ENCODE measurements at places on chromosomes 7 and 10.

DNA sequence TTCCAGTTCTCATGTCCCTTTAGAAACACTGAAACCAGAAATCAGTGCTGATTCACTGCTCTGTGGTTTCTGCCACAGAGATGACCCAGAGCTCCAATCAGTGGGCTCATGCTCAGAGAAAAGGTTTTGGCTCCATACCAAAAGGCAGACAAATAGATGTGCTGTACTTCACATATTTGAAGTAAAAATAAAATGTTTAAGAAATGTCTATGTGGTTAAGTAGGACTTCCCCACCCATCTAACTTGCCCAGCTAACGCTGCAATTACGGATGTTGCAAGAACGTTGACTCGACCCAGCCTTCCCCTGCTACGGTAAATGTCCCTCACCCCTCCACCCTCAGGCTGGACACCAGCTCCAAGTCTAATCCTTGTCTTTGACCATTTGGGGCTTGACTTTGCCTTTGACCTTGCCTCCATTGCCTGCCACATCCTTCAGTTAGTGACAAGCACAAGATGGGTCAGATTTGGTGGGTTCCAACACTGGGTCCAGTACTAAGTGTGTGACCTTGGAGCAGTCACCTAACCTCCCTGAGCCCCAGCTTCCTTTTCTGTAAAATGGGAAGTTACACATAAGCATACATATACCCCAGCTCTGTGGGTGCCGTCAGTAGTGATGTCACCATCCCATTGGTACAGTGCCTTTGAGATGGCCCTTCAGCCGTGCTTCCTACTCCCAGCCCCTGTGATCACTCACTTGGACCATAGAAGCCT is 95.8 kb downstream of the CHST15 start:
- DNase-seq = peak; percentile 91

- peak; percentile 18 for DNase-seq
These were observed 6.1 kb upstream of the FGL2 start for GRCh38 chr7:77205706-77206105.

GRCh38 chr10:113425541-113425951 is 127.3 kb upstream of the HABP2 start:
- DNase-seq = no peak

DNA sequence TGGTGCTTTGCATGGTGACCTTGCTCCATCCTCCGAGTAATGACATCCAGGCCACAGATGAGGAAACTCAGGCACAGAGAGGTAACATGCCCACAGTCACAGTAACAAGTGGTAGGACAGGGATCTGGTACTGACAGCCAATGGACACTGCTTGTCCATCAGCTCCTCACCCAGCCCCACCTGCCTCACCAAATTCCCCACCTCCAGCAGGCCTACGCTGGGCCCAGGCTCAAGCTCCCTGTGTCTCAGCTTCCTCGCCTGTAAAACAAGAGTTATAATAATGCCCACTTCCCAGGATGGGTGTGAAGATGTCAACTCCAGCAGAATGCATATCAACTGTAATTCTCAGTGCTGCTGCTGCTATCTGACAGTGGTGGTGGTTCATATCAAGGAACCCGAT is 123.8 kb downstream of the GRID1 start:
- no peak for DNase-seq

DNA sequence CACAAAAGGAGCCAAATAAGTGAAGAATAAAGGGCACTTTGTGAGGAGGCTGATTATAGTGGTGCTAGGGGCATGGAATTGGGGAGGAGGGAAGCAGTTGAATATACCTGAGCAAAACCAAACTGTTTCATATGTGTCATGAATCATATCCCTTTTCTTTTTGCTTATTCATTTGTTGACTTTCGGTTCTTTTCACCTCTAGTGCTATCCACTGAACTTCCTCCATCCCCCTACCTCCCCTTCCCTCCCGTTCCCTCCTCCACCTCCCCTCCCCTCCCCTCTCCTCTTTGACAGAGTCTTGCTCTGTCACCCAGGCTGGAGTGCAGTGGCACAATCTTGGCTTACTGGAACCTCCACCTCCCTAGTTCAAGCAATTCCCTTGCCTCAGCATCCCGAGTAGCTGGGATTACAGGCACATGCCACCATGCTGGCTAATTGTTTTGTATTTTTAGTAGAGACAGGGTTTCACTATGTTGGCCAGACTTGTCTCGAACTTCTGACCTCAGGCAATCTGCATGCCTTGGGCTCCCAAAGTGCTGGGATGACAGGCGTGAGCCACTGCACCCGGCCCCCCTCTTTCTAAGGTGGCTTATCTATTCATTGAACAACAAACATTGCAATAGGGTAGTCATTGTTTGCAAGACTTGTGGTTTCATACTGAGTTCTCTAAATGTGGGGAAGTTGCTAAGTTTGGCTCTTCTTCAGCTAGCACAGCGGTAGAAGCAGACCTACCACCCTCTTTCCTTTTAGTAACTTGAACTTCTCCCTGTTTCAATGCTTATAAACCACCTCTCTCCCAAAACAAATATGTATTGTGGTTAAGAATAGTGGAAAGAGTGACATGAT is 150.4 kb upstream of the PRPS1L1 start:
- no peak for DNase-seq

- no peak for DNase-seq
These were observed 11.0 kb upstream of the LFNG start for GRCh38 chr7:2508327-2509215.

DNA sequence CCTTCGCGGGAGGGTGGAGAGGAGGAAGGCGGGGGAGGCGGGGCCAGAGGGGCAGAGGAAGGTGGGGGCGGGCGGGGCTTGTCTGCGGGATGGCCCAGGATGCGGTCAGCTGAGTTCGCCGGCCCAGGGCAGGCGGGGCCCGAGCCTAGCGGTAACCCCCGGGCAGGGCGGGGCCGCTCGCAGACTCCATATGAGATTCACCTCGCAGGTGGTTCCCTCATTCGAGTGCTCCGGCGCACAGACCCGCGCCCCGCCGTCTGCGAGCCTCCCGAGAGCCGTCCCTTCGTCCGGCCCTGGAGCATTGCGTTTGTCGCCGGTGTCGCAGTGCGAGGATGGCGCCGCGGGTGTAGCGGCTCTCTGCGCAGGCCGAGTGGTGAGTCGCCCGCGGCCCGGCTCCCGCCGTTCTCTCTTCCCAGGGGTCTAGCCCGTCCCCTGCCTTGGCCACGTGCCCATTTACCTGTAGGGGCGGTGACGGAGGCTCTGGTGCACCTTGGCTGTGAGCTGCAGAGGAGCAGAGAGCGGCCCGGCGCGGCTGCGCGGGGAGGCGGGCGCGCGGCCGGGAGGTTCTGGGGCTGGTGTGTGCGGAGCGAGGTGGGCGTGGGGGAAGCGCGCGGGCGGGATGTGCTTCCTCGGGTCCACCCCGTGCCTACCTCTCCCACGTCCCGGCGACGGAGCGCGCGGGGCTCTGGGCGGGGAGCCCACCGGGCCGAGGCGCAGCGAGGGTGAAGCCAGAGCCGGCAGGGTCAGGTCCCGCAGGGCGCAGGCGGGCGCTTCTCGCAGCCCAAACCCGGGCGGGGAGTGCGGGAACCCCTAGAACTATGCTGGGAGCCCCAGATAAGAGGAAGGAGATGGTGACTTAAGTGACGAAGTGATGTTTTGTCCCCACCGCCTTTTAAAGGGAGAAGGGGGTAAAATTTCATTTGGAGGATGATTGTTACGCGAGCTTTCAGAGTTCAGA is at the start of gene UPP1:
Gene UPP1 (plus strand): TSS at position 220 of the 958 bp plus-strand sequence. CDS start 5,519 bp downstream, outside the sequence.
- no peak for DNase-seq

DNA sequence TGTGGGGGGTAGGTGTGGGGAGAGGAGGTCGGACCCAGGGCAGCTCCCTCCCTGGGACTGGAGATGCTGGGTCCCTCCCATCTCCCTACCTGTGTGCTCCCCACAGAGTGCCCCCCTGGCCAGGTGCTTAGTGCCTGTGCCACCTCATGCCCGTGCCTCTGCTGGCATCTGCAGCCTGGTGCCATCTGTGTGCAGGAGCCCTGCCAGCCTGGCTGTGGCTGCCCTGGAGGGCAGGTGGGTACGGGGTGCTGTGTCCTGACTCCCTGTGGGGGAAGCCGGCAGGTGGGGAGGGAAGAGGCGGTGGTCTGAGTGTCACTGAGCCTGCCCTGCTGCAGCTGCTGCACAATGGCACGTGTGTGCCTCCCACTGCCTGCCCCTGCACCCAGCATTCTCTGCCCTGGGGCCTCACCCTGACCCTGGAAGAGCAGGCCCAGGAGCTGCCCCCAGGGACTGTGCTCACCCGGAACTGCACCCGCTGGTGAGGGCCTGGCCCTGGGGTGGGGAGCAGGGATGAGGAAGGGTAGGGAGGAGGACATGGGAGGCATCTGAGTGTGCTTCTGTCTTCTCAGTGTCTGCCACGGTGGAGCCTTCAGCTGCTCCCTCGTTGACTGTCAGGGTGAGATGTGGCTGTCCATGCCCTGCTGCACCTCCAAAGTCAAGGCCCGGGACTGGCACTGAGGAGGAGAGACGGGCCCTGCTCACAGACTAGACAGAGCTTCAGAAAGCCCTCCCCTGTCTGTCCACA is 11.7 kb upstream of the ZNF862 start:
- no peak for DNase-seq

DNA sequence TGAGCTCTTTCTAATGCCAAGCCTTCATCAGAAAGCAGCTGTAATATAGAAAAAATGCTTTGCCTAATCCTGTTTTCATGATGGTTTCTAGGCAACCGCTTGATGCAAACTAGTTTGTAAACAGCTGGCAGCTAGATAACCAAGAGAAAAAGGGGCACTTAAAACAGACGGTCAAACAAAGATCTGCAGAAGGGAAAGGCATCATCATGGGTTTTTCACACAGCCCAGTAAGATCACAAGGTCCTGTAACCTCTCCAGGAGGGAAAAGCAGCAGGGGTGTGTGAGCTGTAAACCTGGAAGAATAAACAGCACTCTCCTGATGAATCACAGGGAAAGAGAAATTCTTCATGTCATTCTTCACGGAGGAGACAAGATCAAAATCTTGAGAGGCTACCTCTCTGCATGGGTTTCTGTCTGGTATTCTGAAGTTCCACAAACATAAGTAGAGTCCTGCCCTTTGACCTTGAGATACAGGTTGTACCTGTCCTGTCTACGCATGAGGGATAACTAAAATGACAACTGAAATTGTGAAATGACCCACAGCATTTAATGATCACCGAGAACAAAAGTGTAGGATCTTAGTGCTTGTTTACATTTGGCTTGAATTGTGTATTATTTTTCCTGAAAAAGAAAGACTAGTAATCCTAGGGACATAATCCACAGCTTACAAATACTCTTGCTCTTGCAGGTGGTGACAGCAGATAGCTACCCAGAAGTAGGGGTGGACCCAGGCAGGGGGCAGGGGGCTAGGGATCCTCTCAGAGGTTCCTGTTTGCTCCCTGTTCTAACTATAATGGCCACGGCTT is 48.0 kb downstream of the CREB3L2 start:
- DNase-seq = no peak

GRCh38 chr10:69818676-69819239 is 17.1 kb downstream of the COL13A1 start:
- DNase-seq = no peak

GRCh38 chr7:14908697-14909096 is 6.1 kb upstream of the DGKB start:
- no peak for DNase-seq

GRCh38 chr10:117621795-117622420 is 79.4 kb downstream of the EMX2 start:
- no peak for DNase-seq

DNA sequence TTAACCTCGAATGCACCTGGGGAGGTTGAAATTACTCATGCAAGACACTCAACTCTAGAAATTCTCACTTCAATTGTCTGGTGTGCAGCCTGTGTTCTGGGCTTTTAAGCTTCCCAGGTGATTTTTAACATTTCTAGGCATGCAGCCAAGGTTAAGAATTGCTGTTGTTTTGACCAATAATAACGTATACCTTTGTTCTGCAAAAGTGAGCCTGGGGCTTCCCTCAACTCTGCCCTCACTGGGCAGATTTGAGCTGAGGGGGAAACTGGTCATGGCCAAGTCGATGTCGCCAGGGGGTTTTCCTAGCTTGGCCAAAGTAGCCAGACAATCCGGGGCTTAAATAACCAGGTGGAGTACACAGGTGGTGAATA is 568 bp downstream of the PRSS2 start:
- no peak for DNase-seq

GRCh38 chr10:117801691-117802090 is 245.1 kb downstream of the RAB11FIP2 start:
- no peak for DNase-seq

- DNase-seq = no peak
These were observed 19.9 kb upstream of the HSPB1 start for GRCh38 chr7:76282344-76283253.

DNA sequence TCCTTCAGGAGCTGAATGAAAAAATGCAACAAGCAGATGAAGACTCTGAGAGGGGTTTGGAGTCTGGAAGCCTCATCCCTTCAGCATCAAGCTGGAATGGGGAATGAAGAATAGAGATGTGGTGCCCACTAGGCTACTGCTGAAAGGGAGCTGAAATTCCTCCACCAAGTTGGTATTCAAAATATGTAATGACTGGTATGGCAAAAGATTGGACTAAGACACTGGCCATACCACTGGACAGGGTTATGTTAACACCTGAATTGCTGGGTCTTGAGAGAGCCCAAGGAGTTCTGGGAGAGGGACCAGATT is 5.4 kb downstream of the IFIT2 start:
- no peak for DNase-seq

- DNase-seq = no peak
These were observed 20.1 kb upstream of the GSTK1 start for GRCh38 chr7:143243111-143243510.

GRCh38 chr7:139671967-139672366 is 105.8 kb downstream of the HIPK2 start:
- no peak for DNase-seq

- no peak for DNase-seq
These were observed 28.4 kb downstream of the DIP2C start for GRCh38 chr10:660970-661596.

DNA sequence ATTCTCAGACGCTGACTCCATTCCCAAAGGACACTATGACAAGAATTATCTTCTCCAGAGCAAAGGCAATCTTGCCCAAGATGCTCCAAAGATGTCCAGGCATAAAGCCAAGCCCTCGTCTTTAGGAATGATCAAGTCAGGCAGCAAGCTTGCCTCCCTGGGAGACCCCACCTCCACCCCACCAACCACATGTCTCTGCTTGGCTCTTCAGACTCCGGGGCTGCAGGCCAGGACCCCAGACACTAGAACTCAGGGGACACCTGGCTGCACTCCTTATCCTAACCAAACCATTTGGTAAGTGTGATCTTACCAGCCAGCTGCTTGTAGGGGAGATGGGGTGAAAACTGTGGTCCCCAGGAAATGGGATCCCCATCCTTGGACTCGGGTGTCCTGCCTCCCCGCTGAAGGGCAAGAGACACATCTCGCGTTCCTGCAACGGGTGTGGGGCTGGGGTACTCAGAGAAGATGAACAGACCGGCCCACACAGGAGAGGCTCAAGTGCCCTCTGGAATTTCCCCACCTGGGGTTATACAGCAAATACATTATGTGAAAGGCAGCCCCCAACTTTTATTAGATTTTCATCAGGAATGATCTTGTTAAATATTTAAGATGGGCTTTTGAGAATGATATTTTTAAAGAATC is 55.7 kb downstream of the INSIG1 start:
- DNase-seq = no peak

- no peak for DNase-seq
These were observed 123.9 kb upstream of the FZD1 start for GRCh38 chr7:91140286-91140685.
